Stimulated activated CD8-positive, alpha-beta memory T cell treated with anti-CD3 and anti-CD28 coated beads, Interleukin-7, amount 100 ng/mL, for 1 hour (primary cell): ENCODE measurements at places on chromosomes 3 and 15.

DNA sequence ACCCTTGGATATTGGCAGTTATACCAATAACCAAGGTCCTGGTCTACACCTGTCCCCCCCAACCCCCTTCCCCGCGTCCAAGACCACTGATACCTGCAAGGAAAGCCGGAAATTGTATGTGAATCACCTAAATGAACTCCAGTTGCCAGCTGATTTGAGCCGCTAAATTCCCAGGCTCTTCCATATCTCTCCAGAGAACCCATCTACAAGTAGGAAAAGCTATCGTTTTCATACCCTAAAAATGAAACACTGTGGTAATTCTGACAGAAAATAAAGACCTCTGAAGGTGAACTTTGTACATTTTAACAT is 114.2 kb upstream of the ICE2 start:
- DNase-seq: no peak

- peak; percentile 21 for DNase-seq
These were observed 11.3 kb upstream of the RPL39L start for GRCh38 chr3:187150599-187150998.

GRCh38 chr3:117734496-117734895 is 1024.9 kb downstream of the TUSC7 start:
- DNase-seq: no peak

DNA sequence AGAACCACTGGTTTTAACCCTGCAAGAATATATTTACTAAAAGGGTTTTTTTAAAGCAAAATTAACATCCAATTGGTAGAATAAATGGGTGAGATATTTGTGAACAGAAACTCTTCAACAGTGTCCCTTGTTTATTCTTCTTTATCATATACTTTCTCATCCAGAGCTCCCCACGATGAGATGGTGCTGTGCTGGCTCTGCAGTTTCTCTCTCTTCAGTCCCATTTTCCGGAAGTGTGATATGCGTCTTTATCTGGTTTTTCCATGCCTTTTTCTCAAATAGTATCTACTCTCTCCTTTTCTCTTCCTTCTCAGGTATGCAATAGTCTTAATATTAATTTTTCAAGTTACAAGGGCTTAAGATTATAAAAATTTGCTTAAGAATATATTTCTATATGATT is 1.5 kb downstream of the EAF2 start:
- no peak for DNase-seq

DNA sequence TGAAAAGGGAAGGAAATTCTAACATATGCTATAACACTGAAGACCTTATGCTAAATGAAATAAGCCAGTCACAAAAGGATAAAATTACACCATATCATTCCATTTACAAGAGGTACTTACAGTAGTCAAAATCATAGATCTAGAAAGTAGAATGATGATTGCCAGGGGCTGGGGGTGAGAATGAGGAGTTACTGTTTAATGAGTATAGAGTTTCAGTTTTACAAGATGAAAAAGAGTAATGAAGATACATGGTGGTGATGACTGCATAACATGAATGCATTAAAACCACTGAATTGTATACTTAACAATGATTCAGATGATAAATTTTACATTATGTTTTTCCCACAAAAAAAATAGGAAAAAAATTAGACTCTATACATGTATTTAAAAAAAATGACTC is 152.6 kb downstream of the SCAPER start:
- DNase-seq: no peak

- DNase-seq: no peak
These were observed 232.5 kb upstream of the ST8SIA2 start for GRCh38 chr15:92161039-92161670.

DNA sequence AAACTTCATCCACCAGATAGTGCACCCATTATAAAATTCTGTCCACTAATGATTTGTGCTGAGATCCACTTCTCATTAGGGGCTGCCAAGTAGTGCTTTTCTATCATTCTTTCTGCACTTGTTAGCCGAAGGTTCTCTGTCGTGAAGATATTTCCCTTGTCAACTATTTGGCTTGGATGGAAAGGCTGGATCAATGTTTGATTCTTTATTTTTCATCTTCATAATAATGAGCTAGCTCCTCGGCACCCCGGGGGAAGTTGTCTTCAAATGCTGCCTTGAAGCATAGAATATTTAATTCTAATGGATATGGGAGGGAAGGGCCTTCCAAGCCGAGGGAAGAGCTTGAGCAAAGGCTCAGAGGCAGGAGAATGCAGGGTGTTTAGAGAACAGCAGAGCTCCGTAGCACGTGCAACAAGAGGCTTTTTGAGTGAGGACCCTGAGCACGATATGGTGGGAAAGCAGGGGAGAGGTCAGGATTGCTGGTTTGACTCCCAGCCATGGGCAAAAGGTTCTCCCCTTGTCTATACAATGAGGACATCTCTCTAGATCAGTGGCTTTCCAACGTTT is 16.3 kb upstream of the MUC20 start:
- DNase-seq: no peak

GRCh38 chr3:45145223-45145622 is 955 bp downstream of the CDCP1 start:
- DNase-seq: no peak

- no peak for DNase-seq
These were observed 169.4 kb downstream of the CHST2 start for GRCh38 chr3:143288944-143289343.

GRCh38 chr3:48652923-48653715 is 9.6 kb downstream of the CELSR3 start:
- no peak for DNase-seq

- no peak for DNase-seq
These were observed 42.5 kb downstream of the HERC1 start for GRCh38 chr15:63791228-63791627.

DNA sequence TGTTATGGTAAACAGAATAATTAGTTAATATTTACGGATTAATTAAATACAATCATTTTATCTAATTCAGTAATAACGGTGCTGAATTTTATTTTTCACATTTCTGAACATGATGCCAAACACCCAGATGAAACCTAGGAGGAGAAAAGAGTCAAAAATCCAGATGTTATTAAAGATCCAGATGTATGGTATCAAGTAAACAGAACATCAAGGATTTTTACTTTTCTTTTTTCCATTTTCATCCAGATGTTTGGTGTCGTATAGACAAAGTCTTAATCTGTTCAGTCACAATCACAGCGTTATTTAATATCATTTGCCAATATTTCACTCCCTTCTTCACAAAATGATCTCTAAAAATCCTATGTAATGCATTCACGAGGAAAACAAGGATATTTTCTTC is 64.0 kb upstream of the NR2F2 start:
- DNase-seq: no peak

- no peak for DNase-seq
These were observed 16.9 kb downstream of the TMEM43 start for GRCh38 chr3:14141602-14142341.

DNA sequence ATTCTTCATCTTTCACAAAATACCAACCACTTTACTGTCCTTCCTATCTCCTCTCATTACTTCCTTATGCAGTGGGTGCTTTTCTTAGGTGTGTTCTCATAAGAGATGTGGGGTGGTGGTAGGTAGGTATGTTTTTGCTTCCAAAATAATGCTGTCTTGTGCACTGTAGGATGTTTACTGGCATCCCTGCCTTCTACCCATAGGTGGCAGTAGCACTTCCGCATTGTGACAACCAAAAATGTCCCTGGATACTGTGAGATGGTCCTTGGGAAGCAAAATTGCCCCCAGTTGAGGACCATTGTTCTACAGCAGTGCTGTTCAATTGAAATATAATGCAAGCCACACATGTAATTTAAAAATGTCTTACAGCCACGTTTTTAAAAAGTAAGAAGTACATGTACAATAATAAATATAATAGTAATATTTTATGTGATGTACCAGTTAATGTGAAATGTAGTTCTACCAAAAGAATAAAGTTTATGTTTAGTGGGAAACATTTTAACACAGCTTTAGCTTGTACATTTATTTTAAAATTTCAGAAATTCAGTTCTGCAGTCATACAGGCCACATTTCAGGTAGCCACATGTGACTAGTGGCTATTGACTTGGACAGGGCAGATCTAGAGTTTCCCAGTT is 75.2 kb downstream of the NEO1 start:
- no peak for DNase-seq
